ENCODE measurements at places on chromosomes 5 and 9.

GRCh38 chr5:132386644-132387286, 17.3 kb downstream of the SLC22A5 start:
- DNase-seq = peak; percentile 87

DNA sequence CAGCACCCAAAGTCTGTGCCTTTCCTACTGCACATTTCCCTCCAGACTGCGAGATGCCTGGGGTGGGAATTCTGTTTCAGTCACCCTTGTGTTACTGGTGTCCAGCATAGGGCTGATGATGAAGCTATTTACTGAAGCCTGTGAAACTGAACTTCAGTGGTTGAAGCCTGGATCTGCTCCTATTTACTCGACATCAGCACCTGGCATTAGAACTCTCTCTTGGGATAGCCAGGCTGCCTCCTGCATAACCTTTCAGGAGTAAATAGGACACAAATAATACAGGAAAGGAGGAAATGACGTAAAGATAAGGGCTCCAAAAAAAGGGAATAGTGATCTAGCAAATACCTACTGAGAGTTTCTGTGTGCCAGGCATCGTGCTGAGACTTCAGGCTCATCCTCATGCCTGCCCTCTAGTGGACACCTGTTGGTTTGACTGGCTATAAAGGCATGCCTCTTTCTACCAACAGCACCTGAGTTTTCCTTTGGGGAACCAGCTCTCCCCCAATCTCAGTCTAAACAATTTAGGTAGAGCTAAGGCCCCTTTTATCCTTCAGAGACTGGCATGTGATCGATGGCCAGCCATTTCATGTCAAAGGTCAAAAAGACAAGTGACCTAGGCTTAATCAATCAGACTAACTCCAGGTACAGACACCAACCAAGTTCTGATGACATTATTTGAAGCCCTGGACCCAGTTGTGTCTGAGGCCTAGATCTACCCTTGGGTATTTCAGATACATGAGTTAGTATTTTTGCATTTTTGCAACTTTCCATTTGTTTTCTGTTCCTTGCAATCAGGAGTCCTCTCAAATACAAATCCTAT, 192.1 kb upstream of the TRIM32 start:
- DNase-seq = no peak

GRCh38 chr9:92965061-92965758, 17.9 kb downstream of the FGD3 start:
- DNase-seq = no peak

DNA sequence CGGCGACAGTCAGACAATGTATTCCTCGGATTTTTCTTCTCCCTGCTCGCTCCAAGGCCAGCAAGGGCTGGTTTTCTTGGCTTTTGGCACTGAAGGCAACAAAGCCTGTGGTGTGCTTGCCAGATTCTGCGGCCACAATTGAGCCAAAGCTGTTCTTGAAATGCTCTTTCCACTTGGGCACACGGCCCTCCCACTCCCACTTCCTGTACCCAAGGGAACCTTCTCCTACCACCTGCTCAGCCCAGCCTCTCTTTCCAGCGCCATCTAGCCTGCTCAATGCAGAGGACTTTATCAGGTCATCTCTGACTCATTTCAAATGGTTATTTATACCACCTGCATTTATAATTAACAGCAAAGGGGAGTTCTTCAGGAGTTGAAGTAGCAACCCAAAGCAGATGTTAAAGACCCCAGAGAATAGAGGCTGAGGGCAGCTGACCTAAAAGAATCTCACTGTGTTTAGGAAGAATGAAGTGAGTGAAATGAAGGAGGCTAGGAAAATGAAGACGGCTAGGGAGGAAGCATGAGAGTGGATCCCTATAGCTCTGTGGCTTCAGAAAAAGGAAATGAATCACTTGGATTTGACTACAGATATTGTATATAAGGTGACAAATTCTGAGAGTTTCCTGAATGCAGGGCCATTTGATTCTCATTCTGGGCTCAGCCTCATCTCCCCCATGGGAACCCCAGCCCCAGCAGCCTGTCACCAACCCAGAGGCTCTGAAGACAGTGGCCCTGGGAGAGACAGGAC, 439.0 kb downstream of the ENC1 start:
- DNase-seq = no peak

DNA sequence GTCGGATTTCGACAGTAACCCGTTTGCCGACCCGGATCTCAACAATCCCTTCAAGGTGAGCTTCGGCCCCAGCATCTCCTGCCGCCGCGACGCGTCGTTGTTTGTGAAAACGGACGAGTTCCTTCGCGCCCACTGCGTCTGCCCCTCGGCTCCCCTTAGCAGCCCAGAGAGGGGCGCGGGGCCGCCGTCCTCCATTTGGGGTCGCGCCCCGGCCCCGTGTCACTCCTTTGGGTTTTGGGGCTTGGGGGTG, 182 bp downstream of the SCAMP1 start:
- no peak for DNase-seq

DNA sequence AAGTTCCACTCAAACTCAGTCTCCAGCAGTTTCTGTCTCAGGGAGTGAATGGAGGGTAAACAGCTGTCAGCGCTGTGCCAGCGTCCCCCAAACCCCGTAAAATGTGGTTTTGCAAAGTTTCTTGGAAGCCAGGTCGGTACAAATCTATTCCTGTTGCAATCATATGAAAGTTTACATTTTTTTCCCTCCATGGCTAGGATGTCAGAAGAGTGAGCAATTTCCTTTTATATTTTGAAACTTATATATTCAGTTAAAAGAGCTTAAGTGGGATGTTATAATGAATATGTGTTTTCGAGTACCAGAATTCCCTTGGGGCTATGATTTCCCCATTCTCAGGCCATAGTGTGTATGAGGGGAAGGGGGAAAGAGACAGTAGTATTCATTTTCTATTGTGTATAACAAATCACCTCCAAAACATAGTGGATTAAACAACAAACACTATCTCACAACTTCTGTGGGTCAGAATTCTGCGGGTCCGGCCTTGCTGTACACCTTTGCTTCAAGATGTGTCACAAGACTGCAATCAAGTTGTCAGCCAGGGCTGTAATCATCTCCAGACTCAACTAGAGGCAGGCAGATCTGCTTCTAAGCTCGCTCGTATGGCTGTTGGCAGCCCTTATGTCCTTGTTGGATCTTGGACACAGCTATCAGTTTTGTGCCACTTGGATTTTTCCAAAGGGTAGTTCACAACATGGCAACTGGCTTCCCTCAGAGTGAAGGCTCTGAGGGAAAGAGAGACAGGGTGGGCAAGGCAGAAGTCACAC, 107.4 kb downstream of the SNX18 start:
- DNase-seq = no peak

DNA sequence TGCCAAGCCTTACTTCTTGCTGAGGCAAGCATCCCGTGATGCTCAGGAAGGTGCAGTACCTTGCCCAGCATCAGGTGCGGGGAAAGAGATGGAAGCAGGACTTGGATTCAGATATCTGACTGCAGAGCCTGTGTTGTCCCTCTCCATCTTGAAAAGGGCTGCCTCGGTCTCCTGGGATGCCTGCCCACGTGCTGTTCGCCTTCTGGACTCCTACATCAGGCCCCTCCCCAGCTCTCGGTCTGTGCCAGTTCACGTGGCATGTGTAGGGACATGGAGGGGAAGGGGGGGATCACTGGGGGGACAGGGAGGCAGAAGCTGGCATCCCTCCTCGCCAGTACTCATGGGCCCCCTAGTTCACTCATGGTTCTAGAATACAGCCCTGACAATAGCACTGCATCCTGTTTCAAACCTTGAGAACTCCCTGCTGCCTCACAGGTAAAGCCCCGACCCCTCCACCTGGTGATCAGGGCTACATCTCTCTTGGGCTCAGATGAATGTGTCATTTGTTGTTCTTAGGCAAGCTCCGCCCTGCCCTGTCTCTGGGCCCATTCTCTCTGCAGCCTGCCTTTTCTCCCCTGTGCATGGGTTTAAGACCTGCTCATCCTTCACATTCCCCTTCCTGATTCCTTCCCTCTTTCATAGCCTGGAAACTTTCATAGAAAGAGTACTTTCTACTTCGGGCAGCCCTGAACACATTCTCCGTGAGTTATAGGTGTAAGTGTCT, 38.9 kb upstream of the SLC25A51 start:
- no peak for DNase-seq

GRCh38 chr5:180631549-180632383, 17.6 kb downstream of the FLT4 start:
- no peak for DNase-seq

- DNase-seq = peak; percentile 98
Observed at GRCh38 chr5:139745132-139745799, 50.3 kb upstream of the PSD2 start.

DNA sequence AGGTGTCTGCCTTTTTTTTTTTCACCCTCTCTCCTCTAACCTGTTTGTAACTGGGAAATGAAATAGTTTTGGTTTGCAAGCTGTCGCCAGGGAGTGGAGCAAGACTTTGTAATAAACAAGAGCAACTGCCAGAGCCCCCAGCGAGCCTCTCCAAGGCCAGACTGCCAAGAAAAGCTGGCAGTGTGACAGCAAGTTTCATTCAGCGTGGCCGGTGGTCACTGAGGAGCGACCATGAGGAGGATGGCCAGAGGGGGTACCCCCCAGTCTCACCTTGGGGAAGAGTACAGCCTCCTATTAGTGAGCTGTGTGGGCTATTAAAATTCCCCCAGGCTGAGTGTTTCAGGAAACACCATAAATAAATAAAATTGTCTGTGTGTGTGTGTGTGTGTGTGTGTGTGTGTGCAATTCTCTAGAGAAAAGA, 49.9 kb downstream of the ZFAND5 start:
- DNase-seq = peak; percentile 57

DNA sequence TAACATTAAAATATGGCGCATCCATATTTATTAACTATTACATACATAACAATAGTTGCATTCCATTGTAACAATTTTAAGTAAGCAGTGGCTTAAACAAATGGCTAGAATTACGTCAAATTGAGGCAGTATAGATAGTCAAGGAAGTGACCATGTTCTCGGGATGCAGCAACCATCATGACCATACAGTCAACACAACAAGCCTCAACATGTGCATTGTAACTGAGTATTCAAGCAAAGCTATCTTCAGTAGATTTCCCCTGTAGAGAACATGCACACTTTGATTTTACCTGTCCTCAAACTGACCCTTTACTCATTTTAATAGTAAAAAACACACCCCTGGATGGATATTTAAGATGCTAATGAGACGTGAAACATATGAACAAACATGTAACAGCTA, 356.4 kb downstream of the HINT1 start:
- DNase-seq = no peak

DNA sequence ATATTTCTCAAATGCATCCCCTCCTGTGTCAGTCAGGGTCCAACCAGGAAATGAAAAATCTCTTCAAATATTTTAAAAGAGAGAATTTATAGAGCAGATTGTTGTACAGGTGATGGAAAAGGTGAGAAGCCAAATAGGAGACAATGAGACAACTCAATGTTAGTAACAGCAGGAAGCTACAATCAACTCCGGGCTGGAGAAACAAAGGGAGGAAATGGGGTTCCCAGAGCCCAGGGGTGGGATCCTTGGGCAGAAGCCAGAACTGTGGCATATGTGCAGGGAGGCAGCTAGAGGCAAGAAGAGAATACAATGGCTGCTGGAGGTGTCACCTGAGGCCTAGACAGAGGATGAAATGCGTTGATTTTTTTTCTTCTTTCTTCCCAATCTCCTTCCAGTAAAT, 361.8 kb upstream of the ACTBL2 start:
- no peak for DNase-seq

DNA sequence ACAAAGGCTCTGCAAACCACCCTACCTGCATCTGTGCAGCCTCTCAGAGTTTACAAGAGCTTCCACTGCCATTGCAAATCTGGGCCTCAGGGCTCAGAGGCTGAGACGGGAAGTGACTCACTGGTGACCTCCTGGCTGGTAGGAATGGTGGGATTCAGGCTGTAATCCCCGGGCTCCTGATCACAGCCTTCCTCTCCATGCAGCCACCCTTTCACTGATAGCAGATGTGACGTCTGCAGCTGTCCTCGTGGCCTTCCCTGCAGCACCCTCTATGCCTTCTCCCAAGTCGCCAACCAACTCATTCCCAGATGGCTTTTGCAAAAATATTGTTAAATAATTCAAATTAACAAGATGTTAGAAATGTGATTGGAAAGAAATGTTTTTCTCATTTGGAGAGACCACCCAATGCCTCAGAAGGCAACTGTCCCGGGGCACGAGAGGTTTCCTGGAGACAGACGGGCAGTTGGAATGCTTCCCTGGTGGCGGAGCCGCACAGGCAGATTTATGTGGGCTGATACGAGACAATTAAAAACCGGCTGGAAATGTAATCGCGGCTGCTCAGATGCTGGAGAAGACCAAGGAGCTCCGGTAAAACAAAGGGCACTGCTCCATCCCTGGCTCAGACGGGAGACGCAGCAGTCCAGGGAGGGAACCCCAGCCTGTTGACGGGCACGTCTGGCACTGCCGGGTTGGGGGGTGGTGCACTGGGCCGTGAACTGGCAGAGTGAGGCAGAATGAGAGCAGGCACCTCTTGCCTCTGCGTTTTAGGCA, 34.4 kb upstream of the SLC25A51 start:
- DNase-seq = peak; percentile 81

DNA sequence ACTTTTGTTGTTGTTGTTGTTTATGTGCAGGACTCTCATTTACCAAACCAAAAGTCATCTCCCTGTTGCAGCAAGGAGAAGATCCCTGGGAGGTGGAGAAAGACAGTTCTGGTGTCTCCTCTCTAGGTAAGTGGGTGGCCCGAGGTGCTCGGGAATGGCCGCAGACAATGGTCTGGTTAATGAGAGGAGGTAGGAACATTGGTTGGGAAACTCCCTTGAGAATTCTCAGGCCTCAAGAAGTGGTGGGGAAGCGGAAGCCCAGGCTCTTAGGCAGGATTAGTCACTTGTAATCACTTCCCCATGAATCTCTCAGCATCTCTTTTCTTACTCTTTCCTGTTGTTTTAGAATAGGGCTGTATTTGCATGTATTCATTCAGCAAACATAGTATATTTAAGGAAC, 7.2 kb downstream of the ZNF354B start:
- no peak for DNase-seq

- DNase-seq = no peak
Observed at GRCh38 chr5:54942064-54942778, 43.2 kb downstream of the ESM1 start.

DNA sequence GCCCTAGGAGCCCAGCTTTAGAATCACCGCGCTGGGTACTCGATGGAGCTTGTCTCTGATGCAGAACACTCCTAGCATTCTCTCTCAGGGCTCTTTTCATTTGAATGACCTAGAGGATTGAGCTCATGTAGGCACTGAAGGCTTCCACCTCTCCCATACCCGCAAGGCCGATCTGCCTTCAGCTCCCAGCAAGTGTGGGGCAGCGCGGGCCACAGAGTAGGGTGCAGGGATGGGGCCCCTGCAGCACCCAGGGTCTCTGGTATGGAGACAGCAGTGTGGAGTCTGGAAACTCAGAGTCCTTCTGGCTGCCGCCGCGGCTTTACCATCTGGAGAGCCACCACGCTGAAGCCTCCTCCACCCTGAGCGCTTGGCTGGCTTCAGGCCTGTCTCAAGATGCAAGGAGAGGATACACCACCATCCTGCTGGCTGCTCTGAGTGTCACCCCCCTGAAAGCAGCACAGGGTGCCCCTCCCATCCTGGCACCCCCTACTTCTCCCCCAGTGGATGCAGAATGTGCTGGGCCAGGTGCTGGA, 12.9 kb downstream of the STKLD1 start:
- no peak for DNase-seq

DNA sequence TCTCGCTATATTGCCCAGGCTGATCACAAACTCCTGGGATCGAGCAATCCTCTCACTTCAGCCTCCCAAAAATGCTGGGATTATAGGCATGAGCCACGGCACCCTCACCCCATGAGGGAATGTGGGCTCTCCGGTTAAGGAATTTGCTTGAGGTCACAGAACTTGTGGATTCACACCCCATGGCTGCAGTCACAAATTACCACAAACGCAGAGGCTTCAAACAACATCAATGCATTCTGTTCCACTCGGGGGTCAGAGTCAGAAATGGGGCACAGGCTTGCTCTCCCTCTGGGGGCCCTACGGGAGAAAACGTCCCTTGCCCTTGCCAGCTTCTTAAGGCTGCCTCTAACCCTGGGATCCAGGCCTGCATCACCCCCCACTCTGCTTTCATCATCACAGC, 12.2 kb upstream of the SPINK4 start:
- DNase-seq = no peak
